ENCODE measurements at places on chromosomes 5 and 9.
A peak's percentile ranks its signal among the peaks of the same experiment; 100 is the strongest.

GRCh38 chr9:135221951-135222631, 134.6 kb downstream of the OLFM1 start:
- peaks cover 6% of the 10 kb centered on the region for H3K27me3 ChIP-seq
- H3K36me3 ChIP-seq = no peaks in the 10 kb centered on the region
- no peak overlapping the region for H3K4me3 ChIP-seq
- no peak for DNase-seq

GRCh38 chr5:143757116-143757515, 54.8 kb upstream of the HMHB1 start:
- H3K36me3 ChIP-seq = no peaks in the 10 kb centered on the region
- no peak overlapping the region for H3K4me3 ChIP-seq
- no peak for DNase-seq
- no peak overlapping the region for H3K27ac ChIP-seq
- H3K4me1 ChIP-seq = no peaks in the 10 kb centered on the region

DNA sequence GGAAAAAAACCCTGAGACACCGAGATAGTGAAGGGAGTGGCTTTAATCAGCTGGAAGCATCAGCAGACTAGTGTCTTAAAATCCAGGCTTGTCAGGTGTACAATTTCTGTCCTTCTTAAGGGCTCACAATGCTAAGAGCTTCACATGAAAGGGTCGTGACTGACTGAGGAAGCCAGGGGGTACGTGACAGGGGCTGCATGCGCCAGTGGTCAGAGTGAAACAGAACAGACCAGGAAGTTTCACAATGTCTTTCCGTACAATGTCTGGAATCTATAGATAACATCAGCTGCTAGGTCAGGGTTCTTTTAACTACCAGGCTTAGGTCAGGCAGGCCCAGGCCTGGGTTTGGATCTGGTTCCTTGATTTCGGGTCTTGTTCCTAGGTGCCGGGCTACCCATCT, 253.0 kb downstream of the CDH10 start:
- H3K36me3 ChIP-seq = no peaks in the 10 kb centered on the region
- no peak overlapping the region for H3K27ac ChIP-seq
- H3K4me3 ChIP-seq = no peak overlapping the region

DNA sequence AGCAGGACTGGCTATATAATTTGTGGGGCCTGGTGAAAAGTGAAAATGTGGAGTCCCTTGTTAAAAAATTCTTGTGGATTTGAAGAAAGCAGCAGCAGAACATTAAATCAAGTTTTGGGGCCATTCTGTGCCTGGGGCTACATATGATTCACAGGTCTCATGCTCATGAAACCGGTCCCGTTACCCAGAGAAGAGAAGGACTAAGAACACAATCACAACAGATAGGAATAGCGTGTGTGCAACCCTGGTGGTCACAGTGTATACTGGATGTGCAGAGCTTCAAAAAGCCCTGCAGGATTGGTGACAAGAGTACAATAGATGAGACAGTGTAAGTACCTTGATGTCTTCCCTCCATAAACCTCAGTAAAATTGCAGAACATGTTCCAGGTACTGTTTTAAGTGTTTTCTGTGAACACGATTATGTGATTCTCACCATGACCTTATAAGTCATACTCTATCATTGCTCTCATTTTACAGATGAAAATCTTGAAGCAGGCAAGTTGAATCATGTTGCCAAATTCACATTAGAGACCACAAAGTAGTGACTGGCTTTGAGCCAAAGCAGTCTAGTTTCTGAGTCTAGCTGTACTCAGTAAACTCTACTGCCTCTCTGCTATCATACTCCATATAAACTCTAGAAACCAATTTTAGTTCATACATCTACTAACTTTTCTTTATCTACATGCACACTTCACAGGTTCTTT, 636.5 kb downstream of the TAF11L14 start:
- H3K27ac ChIP-seq = no peak overlapping the region
- no peak overlapping the region for H3K4me3 ChIP-seq
- no peaks in the 10 kb centered on the region for H3K27me3 ChIP-seq
- no peak for DNase-seq
- no peaks in the 10 kb centered on the region for H3K36me3 ChIP-seq
- H3K4me1 ChIP-seq = no peaks in the 10 kb centered on the region

- DNase-seq = peak; percentile 62
- H3K4me3 ChIP-seq = no peak overlapping the region
- H3K36me3 ChIP-seq = peaks cover 53% of the 10 kb centered on the region
- H3K27me3 ChIP-seq = no peaks in the 10 kb centered on the region
These were observed 12.0 kb downstream of the MACROH2A1 start for GRCh38 chr5:135386886-135387628.

DNA sequence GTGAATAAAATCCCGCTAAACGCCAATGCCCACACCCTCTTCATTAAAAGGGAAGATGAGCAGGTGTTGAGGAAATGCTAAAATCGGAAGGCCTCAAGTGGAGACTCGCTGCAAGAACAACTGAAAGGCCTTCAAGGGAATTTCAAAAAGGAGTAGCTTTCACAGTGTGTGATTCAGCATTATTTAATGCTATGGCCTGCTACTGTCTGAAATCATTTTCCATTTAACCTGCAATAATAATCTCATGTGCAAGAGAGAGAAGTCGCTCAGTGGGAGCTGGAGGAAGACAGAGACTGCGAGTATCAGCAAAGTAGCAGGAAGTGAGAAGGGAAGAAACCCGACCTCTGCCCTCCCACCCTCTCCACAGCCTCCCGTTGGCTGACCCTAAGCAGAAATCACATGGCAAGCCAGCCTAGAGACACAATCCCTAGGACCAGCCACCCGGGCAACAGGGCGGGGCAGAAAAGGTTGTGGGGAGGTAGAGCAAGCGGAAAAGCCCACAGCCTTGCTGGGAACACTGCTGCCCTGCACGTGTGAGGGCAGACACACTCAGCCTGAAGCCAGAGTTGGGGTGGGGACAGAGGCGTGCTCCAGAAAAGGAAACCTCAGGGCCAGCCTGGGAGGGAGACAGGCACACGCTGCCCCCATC, 39.9 kb upstream of the CTSL start:
- no peak overlapping the region for H3K27ac ChIP-seq
- no peaks in the 10 kb centered on the region for H3K36me3 ChIP-seq
- DNase-seq = no peak
- H3K4me1 ChIP-seq = no peaks in the 10 kb centered on the region
- no peak overlapping the region for H3K4me3 ChIP-seq

GRCh38 chr9:137685035-137685740, 66.4 kb downstream of the EHMT1 start:
- no peak overlapping the region for H3K4me3 ChIP-seq
- H3K27ac ChIP-seq = no peak overlapping the region
- no peaks in the 10 kb centered on the region for H3K4me1 ChIP-seq
- H3K36me3 ChIP-seq = no peaks in the 10 kb centered on the region

GRCh38 chr5:54703133-54703532, 185.6 kb downstream of the SNX18 start:
- no peak for DNase-seq
- no peak overlapping the region for H3K4me3 ChIP-seq
- peaks cover 17% of the 10 kb centered on the region for H3K27me3 ChIP-seq
- H3K4me1 ChIP-seq = no peaks in the 10 kb centered on the region
- H3K27ac ChIP-seq = no peak overlapping the region
